ENCODE measurements at places on chromosomes 3 and 15.

DNA sequence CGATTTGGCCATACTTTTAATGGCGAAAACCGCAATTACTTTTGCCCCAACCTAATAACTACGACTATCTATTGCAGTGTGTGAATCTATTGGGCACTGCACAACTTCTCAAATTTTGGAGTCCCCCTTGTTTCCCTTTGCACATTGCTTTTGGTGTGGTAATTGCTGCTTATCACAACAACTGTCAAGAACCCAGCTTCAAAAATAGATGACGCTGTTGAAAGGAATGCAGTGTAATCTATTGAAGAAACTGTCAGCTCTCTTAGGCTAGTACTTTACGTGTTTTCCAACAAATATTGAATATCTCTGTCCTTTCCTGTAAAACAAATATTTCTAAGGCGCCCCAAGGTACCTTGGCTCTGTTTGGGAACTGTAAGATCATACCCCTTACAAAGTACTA lies 222.8 kb upstream of the UBE2E2 start:
- no peak for DNase-seq

- no peak for DNase-seq
These were observed 73.1 kb upstream of the PIAS1 start for GRCh38 chr15:67980773-67981685.

GRCh38 chr3:155282385-155283091 lies 10.9 kb downstream of the STRIT1 start:
- DNase-seq = no peak

DNA sequence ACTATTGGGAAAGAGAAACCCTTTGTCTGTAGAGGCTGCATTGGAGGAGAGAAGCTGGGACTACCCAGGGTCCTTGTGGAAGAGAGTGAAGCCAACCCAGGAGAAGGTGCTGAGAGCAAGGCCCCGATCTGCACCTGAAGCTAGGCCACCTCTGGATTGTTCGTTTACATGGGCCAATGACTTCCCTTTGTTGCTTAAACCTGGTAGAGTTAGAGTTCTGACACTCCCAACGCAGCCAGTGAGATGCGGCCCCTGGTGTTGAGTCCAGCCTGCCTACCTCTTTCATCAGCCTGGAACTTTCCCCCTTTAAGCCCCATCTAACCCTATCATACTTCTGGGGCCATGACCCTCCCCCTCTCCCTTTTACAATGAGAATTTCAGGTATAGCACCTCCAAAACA lies 30.8 kb downstream of the CCDC13 start:
- no peak for DNase-seq

DNA sequence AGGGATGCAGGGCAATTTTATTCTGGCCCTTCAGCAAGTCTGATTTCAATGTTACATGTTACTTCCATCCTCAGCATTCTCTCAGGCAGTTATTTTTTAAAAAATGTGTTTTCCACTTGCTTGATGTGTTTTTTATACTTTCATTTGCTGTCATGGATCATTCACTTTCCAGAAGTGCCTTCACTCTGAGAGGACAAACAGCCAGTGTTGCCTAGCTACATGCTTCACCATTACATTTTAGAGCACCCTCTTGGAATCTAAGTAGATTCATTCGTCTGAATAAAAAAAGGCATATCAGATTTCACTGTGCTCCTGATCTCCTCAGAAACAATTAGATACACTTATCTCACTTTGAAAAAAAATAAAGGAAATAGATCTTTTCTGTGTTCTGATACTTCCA lies 93.6 kb upstream of the POU1F1 start:
- DNase-seq = no peak

- DNase-seq = no peak
These were observed 6.1 kb upstream of the RPP14 start for GRCh38 chr3:58299839-58300516.

DNA sequence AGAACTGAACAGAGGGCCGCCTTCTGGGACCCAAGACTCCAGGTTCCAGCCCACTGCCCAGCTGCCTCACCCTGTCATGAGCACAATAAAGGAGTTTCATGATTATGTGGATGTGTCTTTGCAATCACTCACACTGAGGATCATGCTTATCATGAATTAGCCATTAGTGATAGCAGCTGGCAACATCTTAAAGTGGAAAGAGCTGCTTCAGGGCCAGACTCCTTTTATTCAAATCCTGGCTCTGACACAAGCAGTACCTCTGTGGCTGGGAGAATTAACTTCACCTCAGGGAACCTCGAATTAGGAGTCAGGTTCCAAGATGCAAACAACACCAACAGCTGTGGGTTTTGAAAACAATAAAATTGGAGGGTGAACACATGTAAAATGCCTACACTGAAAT lies 6.6 kb upstream of the SCAP start:
- DNase-seq = no peak

- DNase-seq = no peak
These were observed 366.1 kb upstream of the GOLIM4 start for GRCh38 chr3:168461793-168462192.

- no peak for DNase-seq
These were observed 25.1 kb upstream of the FSIP1 start for GRCh38 chr15:39807791-39808190.

GRCh38 chr15:93308026-93308690 lies 219.1 kb upstream of the RGMA start:
- no peak for DNase-seq

GRCh38 chr15:98548139-98548971 lies 100.0 kb upstream of the IGF1R start:
- DNase-seq = peak; percentile 49

GRCh38 chr3:194933465-194933864 lies 247.8 kb downstream of the FAM43A start:
- DNase-seq = no peak

- DNase-seq = no peak
These were observed 72.0 kb downstream of the CCNL1 start for GRCh38 chr3:157087780-157088600.

DNA sequence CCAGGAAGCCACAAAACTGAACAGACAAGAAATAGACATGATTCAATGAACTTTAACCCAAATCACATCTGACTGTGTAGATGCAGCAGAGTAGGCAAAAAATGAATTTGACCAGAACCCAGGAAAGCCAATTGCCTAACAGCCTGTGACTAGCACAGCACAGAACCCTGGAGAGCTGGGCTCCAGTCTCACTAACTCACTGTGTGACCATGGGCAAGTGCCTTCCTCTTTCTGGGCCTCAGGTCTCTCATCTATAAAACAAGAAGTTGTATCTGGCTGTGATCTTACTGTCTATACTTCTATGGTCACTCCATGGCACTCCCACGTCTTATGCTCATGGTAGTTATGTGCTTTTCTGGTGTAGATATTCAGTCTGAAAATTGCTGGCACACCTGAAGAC lies 48.1 kb upstream of the USP3 start:
- DNase-seq = no peak

- no peak for DNase-seq
These were observed 64.9 kb upstream of the RAD18 start for GRCh38 chr3:9028134-9028533.

- DNase-seq = no peak
These were observed 11.6 kb downstream of the GALNT15 start for GRCh38 chr3:16186086-16186485.

GRCh38 chr15:41304149-41304770 lies 28.1 kb downstream of the OIP5 start:
- DNase-seq = no peak

- no peak for DNase-seq
These were observed 39.7 kb downstream of the CA12 start for GRCh38 chr15:63341898-63342297.

- DNase-seq = no peak
These were observed 44.9 kb upstream of the KBTBD12 start for GRCh38 chr3:127870156-127870555.

DNA sequence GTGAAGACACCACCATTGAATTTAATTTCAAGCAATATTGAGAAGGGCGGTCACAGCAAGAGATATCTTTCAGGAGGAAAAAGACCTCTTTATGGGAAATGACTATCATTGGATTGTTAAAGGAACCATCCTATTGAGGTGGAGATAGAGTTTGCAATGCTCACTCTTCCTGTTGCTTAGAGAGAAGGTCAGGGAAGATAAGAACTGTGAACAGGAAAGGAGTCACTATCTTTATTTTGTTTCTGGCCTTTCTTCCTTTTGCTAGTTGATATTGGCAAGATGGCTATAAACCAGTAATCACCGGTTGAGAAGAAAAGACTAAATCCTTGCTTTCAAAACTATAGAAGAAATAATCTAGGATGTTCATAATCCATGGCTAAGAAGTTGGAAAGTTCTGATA lies 112.1 kb upstream of the TMEM108 start:
- no peak for DNase-seq

DNA sequence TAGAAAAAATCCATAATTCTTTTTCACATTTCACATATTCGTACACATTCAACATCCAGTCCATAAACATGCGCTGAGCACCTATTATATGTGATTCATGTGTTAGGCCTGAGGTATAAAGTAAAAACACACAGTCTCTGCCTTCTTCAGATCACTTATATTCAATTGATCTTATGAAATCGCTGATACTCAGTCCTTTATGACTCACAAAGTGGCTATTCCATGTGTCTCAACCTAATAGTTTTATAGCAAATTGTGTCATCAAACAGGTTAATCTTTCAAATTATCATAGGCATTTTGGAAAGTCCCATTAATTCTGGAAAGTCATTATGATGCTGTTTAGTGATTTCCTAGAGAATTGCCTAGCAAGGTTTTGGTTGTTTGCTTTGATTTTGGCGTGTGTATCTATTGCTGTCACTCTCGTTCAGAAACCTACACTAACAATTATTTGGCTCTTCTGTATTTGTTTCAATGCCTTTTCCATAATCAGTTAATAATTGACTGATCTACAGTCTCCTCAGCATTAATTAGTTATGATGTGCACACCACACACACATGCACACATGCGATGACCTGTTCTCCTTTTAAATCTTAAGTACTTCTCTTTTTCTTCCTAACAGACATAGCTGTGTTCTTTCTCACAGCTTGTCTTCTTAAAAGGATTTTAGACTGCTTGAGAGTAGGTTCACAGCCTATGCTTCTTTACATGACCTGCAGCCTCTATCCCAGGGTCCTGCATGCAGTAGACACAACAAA lies 353.1 kb downstream of the MECOM start:
- no peak for DNase-seq

DNA sequence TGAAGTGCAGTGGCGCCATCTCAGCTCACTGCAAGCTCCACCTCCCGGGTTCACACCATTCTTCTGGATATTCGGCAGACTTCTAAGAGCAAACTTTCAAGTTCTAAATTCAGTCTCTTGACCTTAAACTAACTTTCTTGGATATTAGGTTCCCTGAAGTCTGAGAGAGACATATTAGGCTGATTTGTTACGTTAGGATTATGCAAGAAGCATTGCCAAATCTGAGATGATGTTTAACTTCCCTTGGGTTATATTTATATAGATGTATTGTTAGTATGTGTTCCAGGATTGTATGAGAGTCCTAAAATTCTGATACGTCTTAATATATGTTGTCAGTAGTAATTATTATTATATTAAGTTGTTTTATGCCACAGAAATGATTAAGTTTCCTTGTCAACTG lies 80.1 kb downstream of the SLC6A1 start:
- no peak for DNase-seq

- no peak for DNase-seq
These were observed 6.7 kb downstream of the KNSTRN start for GRCh38 chr15:40388941-40389823.

DNA sequence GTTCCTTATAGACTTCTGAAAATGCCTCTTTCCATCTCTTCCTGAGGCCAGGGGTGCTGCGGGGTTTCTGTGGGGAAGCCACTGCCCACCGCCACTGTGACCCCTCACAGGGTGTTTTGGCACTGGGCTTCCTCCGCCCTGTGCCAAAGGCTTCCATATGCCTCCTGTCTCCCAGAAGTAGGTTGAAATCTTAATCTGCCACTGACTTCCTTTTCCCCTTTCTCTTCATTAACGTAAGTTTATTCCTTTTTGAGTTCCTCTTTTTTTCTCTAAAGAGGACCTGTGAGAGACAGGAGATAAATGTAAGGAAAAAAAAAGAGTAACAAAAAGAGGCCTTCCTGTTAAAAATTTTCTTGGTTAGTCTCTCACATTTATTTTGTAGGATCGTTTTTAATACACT lies 220.5 kb downstream of the CTNNB1 start:
- DNase-seq = no peak

- no peak for DNase-seq
These were observed 43.3 kb downstream of the SUCNR1 start for GRCh38 chr3:151916781-151917180.

- no peak for DNase-seq
These were observed 14.3 kb downstream of the PPCDC start for GRCh38 chr15:75037685-75038084.

DNA sequence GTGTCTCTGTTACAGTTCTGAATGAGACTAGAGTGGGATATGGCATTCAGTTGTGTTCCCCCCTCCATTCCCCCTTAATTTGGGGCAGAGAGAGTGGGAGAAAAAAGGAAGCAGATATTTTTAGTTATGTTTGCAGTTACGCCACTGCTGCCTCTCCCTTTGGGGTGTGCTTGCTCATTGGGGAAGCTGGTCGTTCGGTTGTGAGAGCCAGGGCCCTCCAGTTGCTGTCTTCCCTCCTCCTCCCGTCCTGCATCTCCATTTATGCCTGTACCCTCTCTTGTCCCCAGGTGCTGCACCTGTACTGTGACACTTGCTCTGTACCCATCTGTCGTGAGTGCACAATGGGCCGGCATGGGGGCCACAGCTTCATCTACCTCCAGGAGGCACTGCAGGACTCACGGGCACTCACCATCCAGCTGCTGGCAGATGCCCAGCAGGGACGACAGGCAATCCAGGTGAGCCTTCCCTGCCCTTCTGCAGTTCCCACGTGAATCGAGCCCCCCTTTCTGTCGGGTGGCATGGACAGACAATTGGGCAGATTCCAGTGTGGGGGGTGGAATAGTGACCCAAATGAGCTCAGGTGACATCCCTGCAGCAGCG lies 55.8 kb downstream of the TRIM71 start:
- DNase-seq = no peak

DNA sequence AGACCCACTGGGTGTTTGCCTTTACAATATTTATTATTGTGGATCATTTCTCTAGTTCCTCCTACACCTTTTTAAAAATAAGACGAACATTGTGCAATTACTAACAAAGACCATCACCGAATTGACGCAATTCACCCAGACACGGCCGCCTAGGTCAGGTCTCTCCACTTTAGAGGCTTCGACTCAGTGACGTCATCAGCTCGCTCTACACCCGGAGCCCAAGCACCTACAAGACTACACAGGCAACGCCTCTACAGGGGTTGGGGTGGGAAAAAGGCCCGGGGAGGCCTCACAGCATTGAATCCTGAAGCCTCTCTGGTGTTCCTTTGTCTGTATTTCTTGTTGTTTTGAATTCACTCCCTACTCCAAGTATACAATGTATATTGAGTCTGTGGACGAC lies 16.6 kb downstream of the ZIC4 start:
- no peak for DNase-seq

- no peak for DNase-seq
These were observed 27.8 kb downstream of the SLC27A2 start for GRCh38 chr15:50209809-50210208.

- DNase-seq = no peak
These were observed 145.7 kb downstream of the TLE3 start for GRCh38 chr15:69951898-69952555.

- no peak for DNase-seq
These were observed 352.3 kb downstream of the PYDC2 start for GRCh38 chr3:191813245-191813644.

Data from left renal pelvis (tissue), 4 donors.